Right renal pelvis (tissue), 4 donors: ENCODE measurements at places on chromosomes 7 and 10. TPM values are rescaled to one million over a fixed set of nuclear protein-coding genes. Genes with fewer than 3 reads are reported as not detected.
A peak's percentile ranks its signal among the peaks of the same experiment; 100 is the strongest.

The CUZD1 gene
- polyA plus RNA-seq: 1.1 TPM

DNA sequence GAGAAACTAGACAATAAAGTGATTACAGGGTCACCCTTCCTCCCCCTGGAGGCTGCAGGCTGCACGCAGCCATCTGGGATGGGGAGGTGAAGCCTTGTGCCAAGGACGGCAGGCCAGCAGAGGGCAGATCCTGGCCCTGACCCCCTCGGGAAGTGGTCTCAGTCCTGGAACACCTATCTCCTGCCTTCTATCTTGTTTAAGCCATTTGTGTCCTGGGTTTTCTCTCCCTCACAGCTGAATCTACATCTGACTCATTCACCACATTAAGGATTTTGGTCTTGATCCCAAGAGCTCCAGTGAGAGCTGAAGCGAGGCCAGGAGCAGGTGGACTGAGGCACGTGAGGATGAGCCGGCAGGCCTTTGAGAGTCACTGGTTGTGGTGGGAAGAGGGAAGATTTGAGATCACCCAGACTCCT lies 16.4 kb upstream of the PARP12 start:
- DNase-seq: no peak

- no peak for DNase-seq
Measured at GRCh38 chr10:98141484-98142073, 7.1 kb downstream of the R3HCC1L start.

The PDZD7 gene
- polyA plus RNA-seq: 1.3 TPM

DNA sequence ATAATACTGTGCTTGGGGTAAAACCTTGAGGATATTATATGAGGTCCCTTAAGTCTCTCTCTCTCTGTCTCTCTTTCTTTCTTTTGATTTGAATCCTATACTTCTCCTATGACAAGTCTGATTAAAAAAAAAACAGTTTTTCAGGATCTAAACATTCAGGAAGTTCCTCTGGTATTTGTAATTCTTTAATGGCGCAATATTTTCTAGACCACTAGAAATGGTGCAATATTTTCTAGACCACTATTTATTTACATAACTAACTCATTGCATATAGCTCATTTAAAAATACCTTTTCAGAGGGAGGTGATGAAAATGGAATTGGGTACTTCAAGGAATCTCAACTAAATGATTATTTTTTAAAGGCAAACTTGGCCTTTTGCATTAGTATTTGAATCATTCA lies 1235.3 kb downstream of the GATA3 start:
- DNase-seq: no peak

- no peak for DNase-seq
Measured at GRCh38 chr10:33129996-33130386, 172.0 kb upstream of the ITGB1 start.

The SLC12A9 gene
- polyA plus RNA-seq: 21.5 TPM

GRCh38 chr10:12631216-12631615 lies 281.9 kb downstream of the CAMK1D start:
- no peak for DNase-seq

DNA sequence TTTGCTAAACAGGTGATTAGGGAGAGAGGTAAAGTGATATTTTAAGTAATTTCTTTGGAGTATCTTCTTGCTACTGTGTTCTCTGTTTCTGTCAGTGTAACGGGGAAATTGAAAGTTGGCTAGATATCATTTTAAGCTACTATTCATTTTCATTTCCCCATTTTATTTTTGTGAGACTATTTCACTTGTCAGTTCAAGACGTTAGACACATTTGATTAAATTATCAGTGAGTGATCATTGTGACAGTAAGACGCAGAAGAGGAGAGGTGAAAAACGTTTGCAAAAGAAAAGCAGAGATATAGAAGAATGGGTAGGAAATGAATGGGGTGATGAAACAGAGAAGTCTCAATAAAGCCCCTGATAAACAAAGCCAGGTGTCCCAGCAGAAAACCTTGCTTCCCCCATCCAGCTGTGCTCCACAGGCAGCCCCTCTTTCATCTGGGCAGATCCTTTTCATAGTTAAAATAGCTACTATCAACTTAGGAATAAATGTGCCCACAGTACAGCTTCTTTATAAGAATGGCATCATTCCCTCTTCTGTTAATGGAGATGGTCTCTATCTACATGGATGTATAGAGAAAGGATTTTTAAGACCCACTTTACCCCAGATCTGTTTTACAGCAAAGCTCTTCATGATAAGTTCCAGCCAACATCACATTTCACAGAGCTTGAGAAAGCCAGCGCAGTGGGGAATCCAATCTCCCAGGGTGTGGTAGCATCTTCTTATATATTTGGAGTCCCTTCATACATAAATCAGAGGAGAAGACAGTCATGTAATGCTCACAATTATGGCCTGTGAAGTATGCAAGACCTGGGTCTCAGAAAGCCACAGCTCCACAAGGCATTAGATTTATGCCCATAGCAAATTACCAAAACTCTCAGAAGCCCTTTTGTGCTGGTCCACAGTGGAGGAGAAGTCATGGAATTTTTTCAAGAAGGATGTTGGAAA lies 138.1 kb upstream of the ITGB1 start:
- DNase-seq: no peak

DNA sequence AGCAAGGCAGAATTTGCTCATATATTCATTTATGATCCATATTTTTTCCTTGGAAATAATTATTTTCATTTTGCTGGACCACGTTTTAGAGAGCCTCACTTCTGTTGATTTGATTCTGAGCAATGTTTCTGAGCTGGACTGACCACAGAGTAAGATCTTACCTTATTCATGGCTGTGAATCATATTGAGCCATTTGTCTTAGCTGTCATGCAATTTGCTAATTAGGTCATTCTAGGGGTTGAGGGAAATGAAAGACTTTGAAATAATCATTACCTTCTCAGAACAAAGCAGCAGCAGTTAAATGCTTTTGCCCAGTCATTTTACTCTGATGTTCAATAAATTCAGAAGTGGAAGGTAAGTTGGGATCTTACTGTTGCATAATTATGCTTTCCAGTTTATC lies 251.4 kb downstream of the SDK1 start:
- DNase-seq: no peak

- DNase-seq: no peak
Measured at GRCh38 chr7:70621954-70622600, 509.9 kb upstream of the GALNT17 start.

GRCh38 chr10:25492040-25492439 lies 317.2 kb downstream of the GPR158 start:
- no peak for DNase-seq

DNA sequence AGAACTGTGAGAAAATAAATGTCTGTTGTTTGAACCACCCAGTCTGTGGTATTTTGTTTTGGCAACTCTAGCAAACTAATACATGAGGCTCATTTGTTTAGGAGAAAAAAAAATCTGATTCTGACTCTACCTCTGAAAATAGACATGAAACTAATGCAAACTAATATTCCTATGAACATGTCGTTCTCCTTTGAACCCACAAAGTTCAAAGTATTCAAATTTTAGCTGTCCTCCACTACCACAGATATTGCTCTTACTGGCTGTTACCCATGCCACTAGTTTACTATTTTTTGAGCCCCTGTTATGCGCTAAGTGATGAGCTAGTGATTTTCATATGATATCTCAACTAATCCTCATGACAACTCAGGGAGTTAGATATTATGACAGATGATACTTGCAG lies 58.8 kb upstream of the ZNF804B start:
- no peak for DNase-seq

The CUBN gene
- polyA plus RNA-seq: 170 TPM

- peak; percentile 84 for DNase-seq
Measured at GRCh38 chr10:63713191-63714144, 192.3 kb downstream of the REEP3 start.

DNA sequence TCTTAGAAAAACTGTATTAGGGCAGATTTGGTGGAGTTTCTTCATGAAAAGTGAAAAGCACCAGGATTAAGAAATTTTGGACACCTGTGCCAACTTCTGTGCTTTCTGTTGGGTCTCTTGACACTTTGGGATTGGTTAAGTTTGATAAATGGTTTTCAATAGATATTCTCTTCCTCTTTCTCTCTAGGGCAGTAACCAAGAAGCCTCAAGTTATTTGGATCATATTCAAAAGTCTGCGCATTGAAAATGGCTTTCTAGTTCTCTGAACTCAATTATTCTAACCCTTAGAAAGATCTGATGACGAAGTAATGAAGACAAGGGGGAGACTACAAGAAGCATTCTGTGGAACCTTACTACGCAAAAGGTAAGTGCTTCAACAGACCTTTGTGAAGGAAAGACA lies 144.0 kb upstream of the CCDC6 start:
- DNase-seq: no peak

DNA sequence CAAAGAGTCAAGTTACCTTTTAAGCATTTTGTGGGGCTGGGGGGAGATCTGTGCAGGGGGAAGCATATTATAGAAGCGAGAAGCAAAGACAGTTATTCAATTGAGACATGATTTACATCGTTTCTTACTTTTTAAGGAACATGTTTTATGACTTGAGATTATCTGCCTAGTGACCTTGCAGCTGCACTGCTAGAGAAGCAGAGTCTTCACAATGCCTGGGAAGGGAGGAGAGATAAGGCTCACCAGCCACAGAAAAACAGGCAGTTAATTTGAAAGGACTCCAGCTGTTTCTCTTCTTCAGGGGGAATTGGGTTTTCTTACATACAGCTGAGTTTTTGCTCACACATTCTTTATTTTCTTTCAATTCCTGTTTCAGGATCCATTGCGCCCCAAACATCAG lies 31.0 kb downstream of the PHYH start:
- DNase-seq: peak; percentile 41
